Activated effector memory CD4-positive, alpha-beta T cell treated with Interleukin-2 at 50 U/mL for 16 hours (primary cell): ENCODE measurements at places on chromosomes 12 and 14.

DNA sequence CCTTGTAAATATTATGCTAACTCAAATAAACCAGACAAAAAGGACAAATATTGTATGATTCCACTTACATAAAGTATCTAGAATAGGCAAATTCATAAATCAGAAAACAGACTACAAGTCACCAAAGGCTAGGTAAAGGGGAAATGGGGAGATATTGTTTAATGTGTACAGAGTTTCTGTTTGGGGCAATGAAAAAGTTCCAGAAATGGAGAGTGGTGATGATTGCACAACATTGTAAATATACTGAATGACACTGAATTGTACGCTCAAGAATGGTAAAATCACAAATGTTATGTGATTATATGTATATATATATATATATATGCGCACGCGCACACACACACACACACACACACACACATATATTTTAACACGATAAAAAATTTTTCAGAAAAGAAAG, 182.5 kb downstream of the SLC2A13 start:
- DNase-seq: no peak

DNA sequence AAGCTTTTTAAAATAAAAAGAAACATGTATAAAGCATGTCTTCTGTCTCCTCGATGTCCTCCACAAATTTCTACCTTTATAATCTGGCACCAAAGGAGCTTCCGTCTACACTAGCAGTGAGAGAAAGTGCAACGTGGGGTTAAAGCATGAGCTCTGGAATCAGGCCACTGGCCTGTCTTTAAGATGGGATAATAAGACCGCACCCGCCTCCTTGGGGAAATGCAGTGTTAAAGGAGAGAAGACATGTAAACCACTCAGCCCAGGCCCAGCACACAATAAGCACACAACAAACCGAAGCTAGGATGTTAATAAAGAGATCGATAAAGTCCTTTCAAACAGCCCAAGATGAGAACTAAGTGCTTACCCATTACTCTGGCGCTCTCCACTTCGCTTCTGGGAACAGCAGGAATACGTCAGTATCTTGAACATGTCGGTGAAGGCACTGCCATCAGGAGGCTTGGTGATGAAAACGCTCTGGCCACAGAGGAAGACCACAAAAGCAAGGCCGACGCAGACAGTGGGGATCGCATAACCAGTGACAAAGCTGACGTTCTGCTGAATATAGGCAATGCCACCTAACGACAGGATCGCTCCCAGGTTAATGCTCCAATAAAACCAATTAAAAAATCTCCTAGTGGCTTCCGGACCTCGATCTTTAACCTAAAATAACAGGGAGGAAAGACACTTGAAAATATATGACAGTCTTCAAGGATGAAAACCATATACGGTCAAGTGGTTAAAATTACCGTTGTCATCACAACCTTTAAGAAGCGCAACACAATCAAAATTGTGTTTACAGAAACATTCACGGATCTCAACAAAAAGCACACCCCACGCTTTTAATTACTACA, 9.1 kb downstream of the SLC15A4 start:
- DNase-seq: no peak

DNA sequence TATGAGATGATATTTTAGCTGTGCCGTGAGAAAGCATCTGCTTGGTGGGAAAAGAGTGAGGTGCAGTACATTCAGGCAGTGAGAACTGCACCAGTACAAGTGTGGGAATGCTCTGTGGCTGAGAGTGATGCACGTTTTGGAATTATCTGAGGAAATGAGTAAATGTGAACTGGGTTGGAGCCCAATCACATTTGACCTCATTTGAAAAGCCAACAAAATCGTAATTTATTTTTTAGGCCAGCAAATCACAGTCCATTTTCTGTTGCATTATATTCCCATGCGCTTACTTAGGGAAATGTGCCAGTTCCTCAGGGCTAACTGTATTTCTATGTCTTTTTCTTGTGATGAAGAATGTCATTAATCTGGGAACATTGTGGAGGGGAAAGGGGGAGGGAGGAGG, 77.3 kb downstream of the SNAPC1 start:
- DNase-seq: no peak

- no peak for DNase-seq
Measured at GRCh38 chr12:99201906-99202645, 445.5 kb upstream of the GARIN6 start.

DNA sequence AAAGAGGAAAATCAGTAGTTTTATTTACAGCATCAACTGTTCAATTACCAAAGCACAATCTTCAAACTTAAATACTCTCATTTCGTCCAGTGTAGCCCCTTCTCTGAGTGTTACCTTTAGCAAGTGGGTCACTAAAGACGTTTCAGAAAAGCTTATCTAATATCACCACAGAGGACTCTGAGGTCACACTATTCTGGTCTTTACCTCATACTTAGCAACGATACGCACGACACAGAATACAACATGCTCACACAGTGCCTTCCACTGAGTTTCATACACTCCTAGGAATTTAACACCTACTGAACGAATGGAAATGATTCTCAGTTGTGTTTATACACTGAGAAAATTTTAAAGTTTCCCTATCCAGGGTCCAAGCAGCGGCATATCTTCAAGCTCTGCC, 2.0 kb downstream of the SYT10 start:
- DNase-seq: no peak

- no peak for DNase-seq
Measured at GRCh38 chr14:104548802-104549535, 30.6 kb upstream of the C14orf180 start.

DNA sequence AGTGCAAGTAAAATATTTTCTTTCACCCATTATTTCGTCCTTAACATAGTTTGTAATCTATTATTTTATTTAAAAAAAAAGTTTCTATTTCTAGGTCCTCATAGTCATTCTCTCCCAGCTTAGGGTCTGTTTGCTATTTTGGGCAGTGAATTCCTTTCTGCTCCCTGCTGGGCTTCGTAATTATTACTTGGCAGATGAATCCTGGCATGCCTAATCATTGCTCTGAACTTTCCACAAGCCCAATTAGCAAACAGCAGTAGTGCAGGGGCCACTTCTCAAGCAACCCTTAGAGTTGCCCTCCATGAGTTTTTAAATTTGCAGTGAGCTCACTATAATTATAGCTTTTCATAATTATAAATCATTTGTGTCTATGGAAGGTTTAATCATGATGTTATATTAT, 1378.3 kb upstream of the SEL1L start:
- no peak for DNase-seq

GRCh38 chr12:103771466-103771865, 69.6 kb downstream of the NT5DC3 start:
- no peak for DNase-seq

- no peak for DNase-seq
Measured at GRCh38 chr12:52650520-52651081, 1.4 kb downstream of the KRT2 start.

GRCh38 chr14:90384543-90384911, 12.3 kb upstream of the CALM1 start:
- no peak for DNase-seq

DNA sequence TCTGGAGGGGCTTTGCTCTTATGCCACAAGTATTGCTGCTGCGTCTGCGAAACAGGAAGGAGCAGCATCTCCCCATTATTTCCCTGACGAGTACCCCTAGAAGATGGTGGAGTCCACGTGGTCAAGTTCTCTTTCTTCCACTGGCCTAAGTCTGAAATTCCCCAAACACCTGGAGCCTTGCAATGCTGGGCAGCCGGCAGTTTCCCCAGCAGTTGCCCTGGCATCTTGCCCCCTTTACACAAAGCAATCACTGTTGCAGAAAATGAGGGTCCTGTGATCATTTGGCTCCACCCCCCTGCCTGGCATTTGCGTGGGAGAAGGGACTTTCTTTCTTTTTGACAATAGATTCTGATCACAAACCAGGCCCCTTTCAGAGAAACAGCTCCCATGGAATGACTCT, 56.9 kb downstream of the FOS start:
- no peak for DNase-seq

GRCh38 chr12:123388177-123388950, 4.4 kb downstream of the KMT5A start:
- DNase-seq: peak; percentile 73

GRCh38 chr14:85090681-85091080, 439.3 kb upstream of the FLRT2 start:
- no peak for DNase-seq

GRCh38 chr14:94770815-94771157, 873 bp upstream of the GSC start:
- no peak for DNase-seq

- no peak for DNase-seq
Measured at GRCh38 chr12:121345151-121345815, 6.9 kb downstream of the ANAPC5 start.

GRCh38 chr12:87310126-87310525, 719.1 kb downstream of the C12orf50 start:
- no peak for DNase-seq

- DNase-seq: no peak
Measured at GRCh38 chr12:125228519-125229260, 163.5 kb downstream of the AACS start.

DNA sequence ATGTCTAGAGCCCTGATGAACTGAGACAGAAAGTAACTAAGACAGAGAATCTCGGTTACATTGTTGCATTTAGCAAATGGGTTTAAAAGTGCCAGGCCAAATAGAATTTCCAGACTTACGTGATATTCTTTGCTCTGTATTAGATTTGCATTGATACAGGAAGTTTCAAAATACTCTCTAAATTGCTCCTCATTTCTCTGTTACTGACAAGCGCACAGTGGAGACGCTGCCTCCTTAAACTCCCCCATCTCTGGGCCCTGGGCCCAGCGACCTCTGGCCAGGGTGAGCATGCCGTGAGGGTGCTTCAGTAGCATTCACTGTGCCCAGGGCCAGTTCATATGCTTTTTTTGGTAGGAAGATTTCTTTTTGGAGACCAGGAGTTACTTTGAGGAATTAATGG, 22.9 kb upstream of the EVL start:
- DNase-seq: no peak

DNA sequence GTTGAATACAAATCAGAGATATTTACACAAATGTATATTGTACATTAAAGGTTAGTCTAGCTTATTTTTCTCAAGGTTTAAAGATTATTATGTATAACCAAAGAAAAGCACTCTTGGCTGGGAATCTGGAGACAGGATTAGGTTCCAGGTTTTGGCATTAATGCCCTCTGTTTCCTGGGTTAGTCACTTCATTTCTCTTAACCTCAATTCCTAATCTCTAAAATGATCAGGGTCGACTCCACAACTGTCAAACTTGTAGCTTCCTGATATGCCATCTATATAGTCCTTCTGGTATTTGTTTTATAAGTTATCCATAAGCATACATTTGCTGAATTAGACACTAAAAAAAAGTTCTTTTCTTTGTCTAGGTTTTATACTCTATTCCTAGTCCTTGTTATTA, 2.6 kb downstream of the ITPR2 start:
- DNase-seq: no peak

GRCh38 chr12:74732826-74733225, 195.2 kb downstream of the ATXN7L3B start:
- no peak for DNase-seq

GRCh38 chr12:78878459-78878858, 13.9 kb downstream of the SYT1 start:
- DNase-seq: no peak

GRCh38 chr12:131950182-131950913, 606 bp downstream of the EP400 start:
- DNase-seq: no peak

DNA sequence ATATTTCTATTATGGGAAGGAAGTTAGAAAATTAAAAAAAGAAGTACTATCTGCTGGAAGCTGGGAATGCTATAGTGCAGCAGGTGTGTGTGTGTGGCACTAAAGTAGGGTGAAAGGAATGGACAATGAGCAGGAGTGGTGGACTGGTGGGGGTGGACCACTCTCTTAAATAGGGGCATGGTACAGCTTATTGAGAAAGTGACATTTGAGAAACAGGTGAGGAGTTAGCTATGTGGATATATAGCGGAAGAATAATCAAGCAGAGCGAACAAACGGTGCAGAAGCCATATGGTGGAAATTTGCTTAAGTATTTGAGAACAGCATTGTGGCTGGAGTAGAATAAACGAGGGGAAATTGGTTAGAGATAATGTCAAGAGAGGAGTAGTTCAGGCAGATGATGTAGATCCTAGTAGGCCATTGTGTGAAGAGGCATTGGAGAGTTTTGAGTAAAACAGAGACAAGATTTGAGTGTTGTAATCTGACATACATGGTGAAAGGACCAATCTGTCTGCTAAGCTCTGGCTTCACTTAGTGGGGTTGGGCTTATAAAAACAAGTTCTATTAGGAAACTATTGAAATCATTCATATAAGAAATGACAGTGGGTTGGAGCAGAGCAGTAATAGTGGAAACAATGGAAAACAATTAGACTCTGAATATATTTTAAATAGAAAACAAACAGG, 149.2 kb upstream of the SYT10 start:
- no peak for DNase-seq

DNA sequence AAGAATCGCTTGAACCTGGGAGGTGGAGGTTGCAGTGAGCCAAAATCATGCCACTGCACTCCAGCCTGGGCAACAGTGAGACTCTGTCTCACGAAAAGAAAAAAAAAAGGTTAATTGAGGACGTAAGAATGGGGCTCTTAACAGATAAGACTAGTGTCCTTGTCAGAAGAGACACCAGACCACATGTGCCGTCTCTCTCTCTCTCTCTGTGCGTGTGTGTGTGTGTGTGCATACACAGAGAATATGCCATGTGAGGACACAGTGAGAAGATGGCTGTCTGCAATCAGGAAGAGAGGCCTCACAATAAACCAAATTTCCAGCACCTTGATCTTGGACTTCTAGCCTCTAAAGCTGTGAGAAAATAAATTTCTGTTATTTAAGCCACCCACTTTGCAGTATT, 11.7 kb upstream of the ERC1 start:
- DNase-seq: no peak

DNA sequence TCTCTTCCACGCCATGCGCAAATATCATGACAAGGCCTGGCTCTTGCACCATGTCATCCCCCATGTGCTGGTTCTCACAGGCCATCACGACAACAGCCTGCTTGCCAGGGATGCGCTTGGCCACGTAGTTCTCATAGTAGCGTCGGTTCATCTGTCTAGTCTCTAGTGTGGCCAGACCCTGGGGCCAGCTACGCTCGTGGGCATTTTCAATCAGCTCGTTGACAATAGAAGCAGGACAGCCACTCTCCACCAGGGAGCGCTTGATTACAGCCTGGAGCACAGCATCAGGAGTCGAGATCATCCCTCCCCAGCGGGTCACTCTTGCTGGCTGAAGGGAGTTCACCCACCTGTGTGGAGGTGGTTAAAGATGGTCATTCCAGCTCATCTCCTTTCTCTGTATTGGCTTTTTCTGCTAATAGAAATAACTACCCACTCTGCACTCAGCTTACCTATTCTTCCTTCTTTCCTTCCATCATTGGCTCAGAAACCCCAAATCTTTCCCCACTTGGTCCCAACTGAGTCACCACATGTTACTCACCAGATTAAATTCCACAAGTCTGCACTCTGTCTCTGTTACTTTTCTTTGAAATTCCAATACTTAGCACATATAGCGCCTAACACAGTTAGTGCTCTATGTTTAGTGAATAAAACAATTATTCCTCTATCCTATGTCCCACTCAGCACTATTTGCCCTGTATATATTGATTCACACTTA, 15.1 kb downstream of the RNF41 start:
- no peak for DNase-seq

GRCh38 chr12:34236073-34236472, 213.8 kb downstream of the ALG10 start:
- DNase-seq: no peak
